Stimulated activated CD4-positive, alpha-beta T cell treated with anti-CD3 and anti-CD28 coated beads, Interleukin-1b, Interleukin-23, amount 100 ng/mL, for 4 hours (primary cell): ENCODE measurements at places on chromosomes 3 and 15.
A peak's percentile ranks its signal among the peaks of the same experiment; 100 is the strongest.

DNA sequence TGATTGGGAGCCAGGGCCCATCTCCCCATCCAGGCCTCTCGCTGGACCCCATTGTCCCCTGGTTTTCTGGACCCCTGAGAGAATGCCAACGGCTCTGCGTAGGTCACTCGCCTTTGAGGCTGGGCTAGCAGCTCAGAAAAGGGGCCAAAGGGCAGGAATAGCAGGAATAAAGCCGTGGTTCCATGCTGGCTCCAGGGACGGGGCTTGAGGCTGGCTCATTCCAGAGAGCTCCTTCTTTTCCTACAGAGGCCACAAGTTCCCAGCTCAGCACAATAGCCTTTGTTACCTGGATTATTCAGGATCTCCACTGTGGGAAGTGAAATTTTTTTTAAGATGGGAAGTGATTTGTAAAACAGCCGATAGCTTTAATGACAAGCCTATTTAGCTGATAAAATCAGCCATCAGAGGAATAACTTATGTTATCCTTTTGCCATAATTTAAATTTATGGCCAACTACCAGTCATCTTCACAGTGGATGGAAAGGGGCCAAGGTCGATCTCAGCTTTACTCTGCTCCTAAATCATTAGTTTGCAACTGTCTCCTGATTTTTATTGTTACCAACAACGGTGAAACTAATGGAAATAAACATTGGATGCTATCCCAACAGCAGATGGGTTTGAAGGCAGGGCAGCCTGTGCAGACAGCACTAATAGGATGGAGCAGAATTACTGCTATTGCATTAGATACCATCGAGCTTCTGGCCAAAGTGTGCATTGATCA is 124.3 kb downstream of the TMEM266 start:
- DNase-seq = no peak

DNA sequence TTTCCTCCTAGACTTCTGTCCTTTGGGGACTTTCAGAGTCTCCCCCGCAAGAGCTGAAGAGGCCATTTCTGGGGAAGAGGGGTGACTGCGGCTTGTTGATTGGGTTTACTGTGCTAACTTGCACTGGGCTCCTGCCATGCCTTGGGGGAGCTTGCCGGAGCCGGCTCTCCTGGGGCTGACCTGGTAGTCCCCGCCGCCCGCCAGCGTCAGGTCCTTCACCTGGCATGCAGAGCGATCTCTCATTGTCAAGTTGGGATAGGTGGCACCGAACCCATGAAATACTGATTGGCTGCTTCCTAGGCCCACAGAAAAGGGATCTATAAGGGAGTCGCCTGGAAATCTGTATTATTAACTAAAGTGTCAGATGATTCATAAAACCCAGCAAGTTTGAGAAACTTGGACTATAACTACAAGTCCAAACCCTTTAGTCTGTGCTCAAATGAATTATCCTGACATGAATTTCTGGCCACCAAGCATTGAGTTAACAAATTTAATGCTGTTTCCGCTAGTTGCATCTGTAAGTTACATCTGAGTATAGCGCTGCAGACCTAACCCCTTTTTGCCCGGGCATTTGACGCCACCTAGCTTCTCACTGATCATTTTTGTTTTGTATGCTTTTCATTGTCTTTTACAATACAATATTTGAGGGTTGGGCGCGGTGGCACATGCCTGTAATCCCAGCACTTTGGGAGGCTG is 607 bp upstream of the IMP3 start:
- peak; percentile 40 for DNase-seq

DNA sequence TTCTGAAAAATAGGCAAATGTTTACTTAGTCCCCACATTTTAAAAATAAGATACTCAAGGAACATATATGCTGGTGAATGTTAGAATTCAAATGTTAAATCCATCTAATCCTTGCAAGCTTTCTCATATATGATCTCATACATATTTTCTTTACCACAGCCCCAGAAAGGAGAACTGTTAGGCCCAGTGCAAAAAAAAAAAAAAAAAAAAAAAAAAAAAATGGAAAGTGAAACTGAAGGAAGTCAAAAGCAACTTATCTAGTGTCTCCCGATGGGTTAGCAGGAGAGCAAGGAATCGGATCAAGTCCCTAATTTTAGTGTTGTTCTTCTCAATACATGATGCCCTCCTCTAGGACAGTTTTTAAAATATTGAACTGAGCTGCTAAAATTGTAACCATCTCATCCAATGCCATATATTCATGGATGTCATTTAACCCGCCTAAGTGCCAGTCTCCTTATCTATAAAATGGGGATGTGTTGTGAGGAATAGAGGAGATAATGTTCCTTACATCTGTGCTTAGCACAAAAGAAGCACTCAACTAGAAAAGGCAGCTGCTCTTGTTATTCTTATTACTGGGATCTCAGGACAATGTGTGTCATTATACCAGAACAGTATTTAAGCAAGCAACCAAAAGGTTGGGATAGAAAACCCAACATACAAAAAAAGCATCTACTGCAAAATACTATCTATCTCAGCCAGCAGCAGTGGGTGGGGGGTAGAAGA is 279.7 kb downstream of the MAGI1 start:
- DNase-seq = no peak

DNA sequence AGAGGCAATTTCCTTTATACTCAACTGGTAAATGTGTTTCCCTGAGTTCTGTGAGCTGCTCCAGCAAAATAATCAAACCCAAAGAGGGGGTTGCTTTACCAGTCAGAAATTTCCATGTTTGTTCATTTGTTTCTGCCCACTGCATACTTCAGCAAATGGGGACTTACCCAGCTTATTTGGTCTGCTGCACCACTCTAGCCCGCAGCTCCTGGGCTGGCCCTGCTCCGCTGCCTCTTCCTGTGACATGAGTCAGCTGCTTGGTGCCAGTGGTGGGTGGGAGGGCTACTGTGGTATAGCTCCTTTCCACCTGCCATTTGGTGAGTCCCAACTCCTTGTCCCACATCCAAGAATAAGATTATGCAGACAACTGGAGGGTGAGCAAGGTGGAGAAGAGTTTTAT is 644.2 kb downstream of the MCTP2 start:
- no peak for DNase-seq

GRCh38 chr15:88656760-88657221 is 18.0 kb downstream of the ISG20 start:
- no peak for DNase-seq

DNA sequence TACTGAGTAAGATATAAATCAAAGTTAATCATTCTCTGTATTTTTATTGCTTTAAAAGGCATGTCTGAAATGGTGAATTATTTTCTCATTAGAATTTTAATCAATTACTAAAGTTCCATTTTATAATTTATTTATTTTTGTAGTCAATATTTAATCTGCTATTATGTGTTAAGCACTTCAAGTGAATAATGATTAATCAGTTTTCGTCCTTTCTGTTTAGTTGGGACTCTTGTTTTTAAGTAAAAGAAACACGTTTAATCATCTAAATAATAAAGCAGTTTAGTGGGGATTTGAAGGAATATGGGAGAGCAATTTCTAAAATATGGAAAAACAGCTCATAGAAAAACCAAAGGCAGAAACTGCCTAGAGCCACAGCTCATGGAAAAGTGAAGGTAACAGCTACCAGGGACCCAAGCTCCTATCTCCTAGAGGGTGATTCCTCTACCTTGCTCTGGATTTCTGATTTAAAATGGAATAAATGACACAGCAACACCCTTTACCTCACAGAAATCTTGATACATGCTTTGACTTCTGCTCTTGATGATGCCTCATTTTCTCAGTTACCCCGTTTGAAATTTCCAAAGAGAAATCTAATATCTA is 28.0 kb upstream of the SUCNR1 start:
- no peak for DNase-seq

DNA sequence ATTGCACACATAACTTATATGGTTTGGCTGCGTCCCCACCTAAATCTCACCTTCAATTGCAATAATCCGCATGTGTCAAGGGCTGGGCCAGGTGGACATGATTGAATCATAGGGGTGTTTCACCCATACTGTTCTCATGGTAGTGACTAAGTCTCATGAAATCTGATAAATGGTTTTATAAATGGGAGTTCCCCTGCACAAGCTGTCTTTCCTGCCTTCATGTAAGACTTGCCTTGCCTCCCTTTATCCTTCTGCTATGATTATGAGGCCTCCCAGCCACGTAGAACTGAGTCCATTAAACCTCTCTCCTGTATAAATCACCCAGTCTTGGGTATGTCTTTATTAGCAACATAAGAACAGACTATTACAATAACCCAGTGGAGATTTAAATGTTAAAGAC is 653.9 kb downstream of the ROBO1 start:
- DNase-seq = no peak

DNA sequence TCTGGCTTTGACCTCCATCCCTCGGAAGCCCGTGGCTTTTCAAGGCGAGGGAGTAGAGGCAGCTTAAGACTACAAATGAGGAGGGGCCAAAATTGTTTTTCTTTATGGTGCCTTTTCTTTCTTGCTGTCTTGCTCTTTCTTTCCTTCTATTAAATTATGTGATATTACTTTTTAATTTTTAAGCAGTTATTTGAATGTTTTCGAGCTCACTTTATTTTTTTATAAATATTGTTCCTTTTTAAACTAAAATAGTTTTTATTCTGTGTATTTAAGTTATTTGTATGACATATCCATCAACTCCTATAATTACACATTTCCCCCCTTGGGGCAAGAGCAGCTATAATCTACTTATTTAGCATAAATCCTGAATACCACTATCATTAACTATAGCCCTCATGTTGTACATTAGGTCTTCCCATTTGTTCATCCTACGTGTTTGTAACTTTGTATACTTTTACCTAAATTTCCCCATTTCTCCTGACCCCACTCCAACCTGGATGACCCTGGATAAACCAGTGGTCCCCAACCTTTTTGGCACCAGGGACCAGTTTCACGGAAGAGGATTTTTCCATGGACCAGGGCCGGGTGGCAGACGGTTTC is 622 bp upstream of the PLSCR1 start:
- DNase-seq = no peak

GRCh38 chr15:62603742-62604141 is 438.7 kb upstream of the C2CD4B start:
- DNase-seq = no peak

DNA sequence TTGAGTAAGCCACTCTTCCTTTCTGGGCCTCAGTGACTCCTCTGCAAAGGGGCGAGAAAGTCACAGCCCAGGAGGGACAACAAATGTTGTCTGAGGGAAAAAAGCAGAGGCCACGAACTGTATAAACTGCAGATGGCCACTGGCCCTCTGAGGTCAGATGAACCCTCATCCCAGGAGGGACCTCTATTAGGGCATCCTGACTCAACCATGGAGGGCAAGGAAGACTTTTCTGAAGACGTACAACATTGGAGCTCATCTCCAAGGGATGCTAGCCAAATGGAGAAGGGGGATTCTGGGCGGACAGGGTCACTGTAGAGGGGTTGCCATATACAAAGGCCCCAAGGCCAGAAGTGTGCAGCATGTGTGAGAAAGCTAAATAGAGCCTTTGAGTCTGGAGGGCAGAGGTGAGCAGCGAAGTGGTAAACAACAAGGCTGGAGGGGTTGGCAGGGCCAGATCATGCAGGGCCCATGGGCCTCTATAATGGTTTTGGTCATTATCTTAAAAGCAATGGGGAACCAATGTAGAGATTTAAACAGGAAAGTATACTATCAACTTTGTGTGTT is 16.7 kb downstream of the GRAMD2A start:
- no peak for DNase-seq

DNA sequence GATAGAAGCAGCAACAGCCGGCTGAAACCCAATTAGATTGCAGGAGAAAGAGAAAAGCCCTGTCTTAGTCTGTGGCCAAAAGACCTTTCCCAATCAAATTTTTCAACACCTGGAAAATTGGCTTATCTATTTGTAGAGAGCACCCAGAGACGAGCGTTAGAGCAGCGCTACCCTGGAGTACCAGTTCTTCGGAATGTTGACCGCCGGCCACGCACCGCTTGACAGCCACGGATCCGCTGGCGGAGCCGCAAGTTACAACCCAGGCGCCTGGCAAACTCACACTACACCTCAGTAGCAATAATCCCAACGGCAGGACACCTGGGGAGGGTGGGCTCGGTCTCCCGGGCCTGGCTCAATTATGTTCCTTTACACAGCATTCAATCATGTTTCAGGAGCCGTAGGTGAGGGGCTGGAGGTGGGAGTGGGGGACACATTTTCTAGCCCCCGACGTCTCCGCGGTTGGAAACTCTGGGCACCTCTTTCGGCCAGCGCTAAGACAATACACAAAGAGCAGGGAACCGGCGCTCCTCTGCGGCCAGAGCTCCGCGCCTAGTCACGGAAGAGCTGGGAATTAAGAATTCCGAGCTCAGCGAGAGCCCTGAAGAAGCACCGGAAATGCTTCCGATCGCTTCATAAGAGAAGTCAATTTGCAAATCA is 1.2 kb downstream of the MB21D2 start:
- no peak for DNase-seq

DNA sequence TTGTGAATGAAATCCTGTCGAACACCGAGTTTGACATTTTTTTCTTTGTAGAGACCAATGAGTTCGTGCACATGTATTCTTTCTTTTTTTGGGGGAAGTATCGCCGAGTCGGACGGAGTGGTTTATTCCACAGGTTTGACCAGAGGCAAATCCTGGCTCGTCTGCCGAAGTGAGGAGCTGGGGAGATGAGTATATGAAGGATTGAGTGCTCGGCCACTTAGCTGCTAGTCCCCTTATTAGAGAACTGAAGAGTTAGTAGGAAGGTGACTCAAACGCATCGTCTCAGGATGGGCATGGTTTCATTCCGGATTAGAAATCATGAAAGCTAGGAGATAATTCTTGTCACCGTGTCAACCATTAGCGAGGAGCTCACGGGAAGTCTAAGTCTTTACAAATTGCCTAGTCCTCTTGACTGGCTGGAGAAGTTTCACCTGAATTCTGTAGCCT is 154.7 kb upstream of the GOLIM4 start:
- DNase-seq = no peak

- no peak for DNase-seq
Observed at GRCh38 chr3:76841747-76842146, 198.2 kb upstream of the ROBO2 start.

GRCh38 chr3:28151608-28152228 is 89.7 kb upstream of the CMC1 start:
- no peak for DNase-seq

GRCh38 chr15:86316726-86317383 is 237.2 kb downstream of the AGBL1 start:
- no peak for DNase-seq

DNA sequence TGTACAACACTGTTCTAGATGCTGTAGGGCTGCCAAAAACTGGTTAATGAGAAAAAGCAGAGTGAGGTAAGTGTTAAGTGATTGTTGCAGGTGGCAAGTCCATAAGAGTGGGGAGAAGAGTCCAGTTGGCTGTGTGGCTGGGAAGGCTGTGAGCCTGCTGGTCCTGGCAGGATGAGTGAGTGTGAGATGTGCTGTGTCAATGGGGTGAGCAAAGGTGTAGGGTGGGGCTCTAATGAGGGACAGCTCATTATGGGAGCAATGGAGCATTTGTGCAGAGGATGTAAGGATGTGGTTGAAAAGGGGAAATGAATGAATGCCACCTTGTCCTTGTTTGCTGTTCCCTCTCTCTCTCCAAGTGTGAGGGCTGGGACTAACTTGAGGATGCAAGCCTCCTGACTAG is 145.3 kb upstream of the ROPN1 start:
- DNase-seq = no peak

GRCh38 chr3:103218146-103218545 is 783.3 kb downstream of the ZPLD1 start:
- DNase-seq = no peak
